ENCODE measurements at places on chromosomes 5 and 9.

GRCh38 chr9:129653823-129654553 lies 11.5 kb upstream of the PRRX2 start:
- no peak for DNase-seq

DNA sequence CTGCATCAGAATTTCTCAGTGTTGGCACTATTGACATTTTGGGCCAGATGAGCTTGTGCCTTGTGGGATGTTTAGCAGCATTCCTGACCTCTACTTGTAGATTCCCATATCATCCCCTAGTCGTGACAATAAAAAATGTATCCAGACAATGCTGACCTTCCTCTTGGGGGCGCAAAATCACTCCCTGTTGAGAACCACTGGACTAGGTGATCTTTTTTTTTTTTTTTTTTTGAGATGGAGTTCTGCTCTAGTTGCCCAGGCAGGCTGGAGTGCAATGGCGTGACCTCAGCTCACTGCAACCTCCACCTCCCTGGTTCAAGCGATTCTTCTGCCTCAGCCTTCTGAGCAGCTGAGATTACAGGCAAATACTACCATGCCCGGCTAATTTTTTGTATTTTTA lies 22.6 kb downstream of the STXBP1 start:
- no peak for DNase-seq

- no peak for DNase-seq
These were observed 79.6 kb downstream of the SMIM15 start for GRCh38 chr5:61082516-61083280.

GRCh38 chr5:142388696-142389095 lies 63.9 kb upstream of the SPRY4 start:
- no peak for DNase-seq

DNA sequence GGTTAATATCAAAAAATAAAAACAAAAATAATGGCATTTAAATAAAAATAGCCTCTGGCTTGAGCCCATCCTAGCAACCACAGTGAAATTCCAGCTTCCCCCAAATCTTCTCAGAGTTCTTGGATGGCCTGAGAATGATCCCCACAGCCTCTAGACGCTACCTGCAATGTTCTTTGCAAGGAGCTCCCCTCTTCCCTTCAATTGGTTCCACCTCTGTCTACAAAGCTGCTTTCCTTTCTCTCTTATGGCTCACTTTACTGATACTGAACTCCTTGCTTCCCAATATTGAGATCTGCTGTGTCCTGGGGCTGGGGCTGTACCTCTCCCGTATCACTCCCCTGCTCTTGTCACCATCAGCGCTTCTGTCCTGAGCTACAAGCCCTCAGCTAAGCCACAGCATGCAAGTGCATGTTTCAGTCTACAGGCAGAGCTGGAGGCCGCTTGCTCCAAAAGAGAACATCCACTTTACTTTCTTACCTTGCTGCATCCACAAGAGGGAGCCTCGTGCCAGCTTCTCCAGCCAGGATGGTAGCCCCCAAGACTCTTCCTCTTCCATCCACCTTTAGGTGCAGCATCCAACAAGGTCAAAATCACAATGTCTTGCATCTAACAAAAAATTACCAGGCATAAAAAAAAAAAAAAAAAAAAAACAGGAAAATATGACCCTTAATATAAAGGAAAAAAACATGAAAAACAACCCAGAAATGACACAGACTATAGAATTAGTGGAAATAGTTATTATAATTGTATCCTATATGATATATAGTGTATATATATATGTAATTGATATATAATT lies 57.4 kb upstream of the PRSS3 start:
- DNase-seq: no peak

GRCh38 chr5:131644822-131645221 lies 9.8 kb upstream of the RAPGEF6 start:
- DNase-seq: no peak

DNA sequence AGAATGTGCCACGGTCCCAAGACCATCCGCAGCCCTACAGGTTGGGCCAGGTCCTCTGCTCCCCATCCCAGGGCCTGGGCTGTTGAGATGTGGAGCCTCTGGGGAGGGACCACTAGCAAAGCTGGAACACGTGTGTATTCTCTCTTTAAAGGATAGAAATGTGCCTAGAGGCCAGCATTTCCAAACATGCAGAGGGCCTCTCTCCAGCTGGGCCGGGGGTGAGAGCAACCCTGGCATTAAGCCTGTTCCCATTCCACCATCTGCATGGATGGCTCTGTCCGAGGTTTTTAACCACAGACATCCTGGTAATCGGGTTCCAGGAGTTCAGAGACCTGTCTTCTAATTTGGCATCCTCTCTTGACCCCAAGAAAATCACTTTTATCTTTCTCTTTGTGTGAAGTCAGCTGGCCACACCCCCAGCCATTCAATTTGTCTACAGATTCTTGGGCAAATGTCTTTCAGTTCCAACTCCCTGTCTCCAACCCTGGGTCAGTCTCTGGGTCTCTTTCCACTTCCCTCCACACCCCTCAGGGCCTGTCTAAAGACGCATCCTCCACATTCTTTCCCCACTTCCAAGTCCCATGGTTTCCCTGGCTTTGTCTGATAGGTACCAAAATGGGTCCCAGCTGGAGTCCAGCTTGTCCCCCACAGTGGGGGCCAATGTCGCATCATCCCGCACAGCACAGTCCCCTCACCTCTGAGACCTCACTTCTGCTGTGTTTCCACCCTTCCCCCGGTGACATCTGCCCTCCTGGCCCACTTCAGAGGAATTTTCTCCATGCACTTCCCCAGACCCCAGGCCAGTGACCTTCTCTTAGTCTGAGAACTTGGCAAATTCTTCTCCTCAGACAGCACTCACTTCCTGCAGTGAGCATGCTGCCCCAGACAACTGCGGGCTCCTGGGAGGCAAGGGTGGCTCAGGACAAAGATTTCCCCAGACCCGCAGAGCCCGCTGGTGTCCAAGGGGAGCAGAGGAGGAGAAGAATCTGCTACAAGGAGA lies 56.8 kb downstream of the PTPDC1 start:
- no peak for DNase-seq

DNA sequence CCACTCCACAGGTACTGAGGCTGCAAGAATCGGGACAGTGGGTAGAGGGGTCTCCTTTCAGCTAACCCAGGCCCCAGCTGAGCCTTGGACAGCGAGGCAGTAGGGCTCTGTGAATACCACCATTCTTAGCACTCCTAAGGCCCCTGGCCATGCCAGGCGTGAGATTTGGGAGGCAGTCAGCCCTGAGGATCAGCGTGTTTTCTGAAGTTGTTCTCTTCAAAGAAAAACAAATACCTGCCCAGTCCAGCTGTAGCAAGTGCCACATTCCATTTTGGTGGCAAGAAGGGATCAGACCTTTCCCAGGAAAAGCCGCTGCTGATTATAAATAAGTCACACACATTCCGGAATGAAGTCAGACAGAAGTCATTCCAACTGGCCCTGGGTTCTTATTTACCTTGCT lies 47.8 kb downstream of the RALGPS1 start:
- DNase-seq: no peak

DNA sequence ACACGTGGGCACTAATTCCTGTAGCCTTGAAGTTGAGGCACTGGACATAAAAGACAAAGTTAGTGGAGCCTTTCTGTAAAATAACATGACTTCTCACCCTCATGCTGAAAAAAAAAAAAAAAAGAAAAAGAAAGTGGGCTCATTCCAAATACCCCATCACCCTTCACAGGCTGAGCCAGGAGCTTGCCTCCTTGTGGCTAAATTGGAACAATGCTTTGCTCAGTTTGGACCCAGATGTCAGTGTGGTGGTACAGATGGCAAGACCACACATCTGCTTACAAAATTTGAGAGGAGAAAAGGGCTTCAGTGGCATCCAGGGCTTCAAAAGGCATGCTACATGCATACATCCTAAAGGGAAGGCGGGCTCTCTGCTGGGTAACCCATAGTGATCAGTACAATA lies 342.8 kb downstream of the EBF1 start:
- no peak for DNase-seq

- DNase-seq: no peak
These were observed 10.8 kb downstream of the FBXO38 start for GRCh38 chr5:148394587-148395019.

- DNase-seq: peak; percentile 70
These were observed 1.8 kb upstream of the FAM78A start for GRCh38 chr9:131277910-131278701.

- DNase-seq: no peak
These were observed 52.0 kb upstream of the KCNIP1 start for GRCh38 chr5:170451747-170452365.

DNA sequence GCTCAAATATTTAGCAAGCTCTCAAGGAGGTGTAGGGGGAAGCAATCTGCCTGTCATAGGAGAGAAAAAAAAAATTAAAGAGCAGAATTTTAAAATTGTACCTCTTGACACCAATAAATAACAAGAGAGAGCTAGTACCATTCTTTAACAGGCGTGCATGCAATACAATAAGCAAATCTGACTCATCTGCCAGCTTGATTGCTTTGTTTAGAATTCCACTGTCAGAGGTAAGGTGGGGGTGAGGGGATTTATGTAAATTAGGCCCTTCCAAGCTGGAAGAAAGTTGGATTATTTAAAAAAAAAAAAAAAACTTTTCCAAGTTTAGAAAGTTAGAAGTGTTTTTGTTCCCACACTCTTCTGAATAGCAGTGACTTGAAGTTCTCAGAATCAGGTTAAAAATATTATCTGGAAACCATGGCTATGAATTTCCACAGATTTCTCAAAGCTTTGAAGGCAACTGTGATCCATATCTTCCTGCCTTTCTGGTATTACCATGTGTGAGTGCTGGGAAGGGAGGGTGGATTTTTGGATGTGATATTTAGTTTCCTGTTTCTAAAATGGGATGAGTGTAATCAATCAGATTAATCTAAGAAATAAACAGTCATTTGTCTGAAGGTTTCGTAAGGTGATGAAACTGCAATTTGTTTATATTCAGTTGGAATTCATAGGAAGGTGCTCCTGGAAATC lies 477.5 kb downstream of the TLE4 start:
- no peak for DNase-seq

- DNase-seq: peak; percentile 36
These were observed 122.7 kb upstream of the LMX1B start for GRCh38 chr9:126490871-126491567.

DNA sequence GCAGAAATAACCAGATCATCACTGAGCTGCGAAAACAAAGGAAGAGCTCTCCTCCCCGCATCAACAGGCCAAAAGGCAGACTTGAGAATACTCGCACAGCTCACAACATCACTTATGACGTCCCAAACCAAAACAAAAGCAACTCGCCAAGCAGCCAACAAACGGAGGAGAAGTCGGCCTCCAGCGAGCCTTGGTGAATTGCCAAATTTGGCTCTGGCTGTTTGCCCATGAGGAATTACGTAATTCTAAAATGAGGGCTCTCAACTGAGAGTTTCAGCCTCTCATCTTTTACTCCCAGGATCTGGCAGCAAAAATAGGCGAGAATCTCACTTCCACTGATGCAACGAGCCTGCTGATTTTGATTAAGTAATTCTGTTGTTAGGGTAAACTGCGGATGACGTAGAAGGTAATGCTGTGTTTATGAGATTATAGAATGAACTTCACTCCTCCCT lies 51.7 kb upstream of the SEMA6A start:
- DNase-seq: no peak

- DNase-seq: no peak
These were observed 93.4 kb downstream of the OSTF1 start for GRCh38 chr9:75181750-75182149.

GRCh38 chr9:16571127-16571802 lies 299.2 kb downstream of the BNC2 start:
- DNase-seq: no peak

DNA sequence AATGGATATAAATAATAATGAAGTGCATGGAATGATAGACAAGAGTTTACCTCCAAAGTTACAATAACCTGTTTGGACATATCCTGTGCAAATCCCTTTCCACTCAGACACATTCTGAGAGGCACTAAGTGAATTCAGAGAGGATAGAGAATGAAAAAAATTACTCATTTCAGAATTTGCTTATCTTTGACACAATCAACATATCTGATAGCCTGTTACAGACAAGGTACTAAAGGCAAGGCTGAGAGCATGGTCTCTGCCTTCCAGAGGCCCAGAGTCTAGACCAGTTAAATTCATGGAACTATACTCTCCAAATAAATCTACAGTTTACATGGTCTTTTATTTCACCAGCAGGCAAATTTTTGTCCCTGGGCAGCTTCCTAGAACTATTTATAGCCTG lies 371.8 kb upstream of the PTGER4 start:
- DNase-seq: no peak

GRCh38 chr9:126708178-126708577 lies 94.5 kb downstream of the LMX1B start:
- no peak for DNase-seq

- DNase-seq: no peak
These were observed 81.0 kb downstream of the NDUFAF2 start for GRCh38 chr5:61026004-61026403.

DNA sequence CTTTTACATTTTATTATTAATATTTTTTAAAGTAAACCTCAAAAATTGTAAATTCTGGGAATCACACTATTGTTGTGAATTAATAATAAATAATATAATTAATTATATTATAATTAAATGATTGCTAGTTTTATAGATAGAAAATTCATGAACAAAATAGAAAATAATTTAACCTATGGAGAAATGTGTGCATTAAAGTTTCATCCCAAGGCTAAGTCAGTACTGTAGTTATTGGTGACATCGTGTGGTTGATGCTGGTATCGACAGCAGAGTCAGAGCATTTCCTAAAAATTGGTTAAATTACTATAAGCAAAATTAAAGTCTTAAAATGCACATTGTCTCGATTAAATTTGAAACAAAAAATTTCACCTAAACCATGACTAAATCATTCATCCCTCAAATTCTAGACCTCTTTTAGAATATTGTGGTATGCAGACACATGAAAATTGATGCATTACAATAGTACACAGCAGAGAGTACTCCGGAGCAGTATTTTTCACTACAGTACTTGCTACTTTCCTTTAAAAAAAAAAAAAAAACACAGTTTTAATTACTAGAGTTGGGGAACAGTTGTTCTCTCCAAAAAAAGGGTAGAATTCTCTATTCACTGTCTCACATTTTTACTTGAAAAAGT lies 73.9 kb downstream of the RORB start:
- no peak for DNase-seq

All from T follicular helper cell (primary cell).